Stimulated activated CD8-positive, alpha-beta memory T cell treated with anti-CD3 and anti-CD28 coated beads, Interleukin-4, amount 100 ng/mL, for 48 hours (primary cell): ENCODE measurements at places on chromosomes 5 and 9.
A peak's percentile ranks its signal among the peaks of the same experiment; 100 is the strongest.

- no peak for DNase-seq
Measured at GRCh38 chr5:1374679-1375055, 29.8 kb upstream of the CLPTM1L start.

- DNase-seq, result no peak
Measured at GRCh38 chr5:38854907-38855306, 9.1 kb downstream of the OSMR start.

- DNase-seq, result no peak
Measured at GRCh38 chr5:74916831-74917710, 50.9 kb upstream of the FAM169A start.

GRCh38 chr9:134192951-134193731 is 28.8 kb upstream of the RNU6ATAC start:
- DNase-seq, result no peak

DNA sequence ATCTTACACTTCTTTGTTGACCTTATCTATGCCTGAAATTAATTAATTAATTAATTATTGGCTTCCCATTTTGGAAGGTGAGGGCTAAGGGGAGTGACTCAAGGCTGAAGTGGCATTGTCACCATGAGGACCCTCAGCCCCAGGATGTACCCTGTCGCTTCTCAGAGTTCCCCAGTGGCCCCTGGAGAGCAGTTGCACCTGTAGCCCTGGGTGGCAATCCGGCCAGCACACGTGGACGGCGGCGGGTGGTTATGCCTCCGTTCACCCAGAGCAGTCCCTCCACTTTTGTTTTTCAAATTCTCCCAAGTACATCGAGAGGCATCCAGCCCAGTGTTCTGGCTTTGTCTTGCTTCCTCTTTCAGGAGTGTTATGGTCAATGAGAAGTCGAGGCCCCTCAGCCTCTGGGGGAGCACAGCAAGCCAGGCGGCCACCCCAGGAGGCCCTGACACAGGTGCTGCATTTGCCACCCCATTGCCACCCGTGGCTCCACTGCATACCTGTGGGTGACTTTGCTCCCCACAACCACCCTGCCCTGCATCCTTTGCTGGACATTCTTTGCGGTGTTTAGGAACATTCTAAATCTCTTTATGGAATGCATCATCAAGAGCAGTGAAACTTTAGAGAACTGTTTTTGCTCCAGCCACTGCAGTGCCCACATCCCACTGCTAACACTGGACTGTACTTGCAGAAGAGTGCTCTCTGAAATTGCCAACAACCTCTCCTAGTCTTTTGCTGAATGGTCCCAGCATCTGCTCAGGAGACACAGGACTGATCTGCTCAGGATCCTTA is 11.5 kb upstream of the IRX2 start:
- no peak for DNase-seq

- peak; percentile 62 for DNase-seq
Measured at GRCh38 chr5:145936401-145937131, at the start of gene SH3RF2. SH3RF2 (plus strand) TSS chr5:145936578; CDS start chr5:145937929, 1,351 bp downstream.

GRCh38 chr9:31394015-31394473 is 990.4 kb upstream of the ACO1 start:
- DNase-seq, result no peak

DNA sequence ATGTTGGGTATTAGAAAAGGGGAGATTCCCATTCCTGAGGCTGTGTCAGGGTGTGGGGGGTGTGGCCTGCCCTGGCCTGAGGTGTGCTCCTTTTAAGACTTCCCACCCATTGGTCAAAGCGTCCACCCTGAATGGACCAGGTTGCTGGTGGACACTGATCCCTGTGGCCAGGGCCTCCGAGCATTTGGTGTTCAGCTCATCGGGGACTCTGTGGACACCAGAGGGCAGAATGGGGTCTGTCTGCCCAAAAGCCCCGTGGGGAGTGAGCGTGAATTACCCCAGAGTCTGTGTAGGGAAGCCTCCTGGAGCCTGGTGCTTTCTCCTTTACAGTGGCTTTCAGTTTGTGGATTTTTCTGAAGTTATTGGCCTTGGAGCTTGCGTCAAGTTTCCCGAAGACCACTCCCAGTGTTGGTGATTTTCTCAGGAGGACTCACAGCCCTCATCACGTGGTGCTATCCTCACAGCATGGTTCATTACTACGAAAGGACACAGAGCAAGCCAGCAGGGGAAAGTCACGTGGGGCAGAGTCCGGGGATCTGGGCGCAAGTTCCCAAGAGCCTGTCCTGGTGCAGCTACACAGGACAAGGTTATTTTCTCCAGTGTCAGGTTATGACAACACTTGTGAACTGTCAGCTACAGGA is 55.5 kb downstream of the TENT4A start:
- no peak for DNase-seq

DNA sequence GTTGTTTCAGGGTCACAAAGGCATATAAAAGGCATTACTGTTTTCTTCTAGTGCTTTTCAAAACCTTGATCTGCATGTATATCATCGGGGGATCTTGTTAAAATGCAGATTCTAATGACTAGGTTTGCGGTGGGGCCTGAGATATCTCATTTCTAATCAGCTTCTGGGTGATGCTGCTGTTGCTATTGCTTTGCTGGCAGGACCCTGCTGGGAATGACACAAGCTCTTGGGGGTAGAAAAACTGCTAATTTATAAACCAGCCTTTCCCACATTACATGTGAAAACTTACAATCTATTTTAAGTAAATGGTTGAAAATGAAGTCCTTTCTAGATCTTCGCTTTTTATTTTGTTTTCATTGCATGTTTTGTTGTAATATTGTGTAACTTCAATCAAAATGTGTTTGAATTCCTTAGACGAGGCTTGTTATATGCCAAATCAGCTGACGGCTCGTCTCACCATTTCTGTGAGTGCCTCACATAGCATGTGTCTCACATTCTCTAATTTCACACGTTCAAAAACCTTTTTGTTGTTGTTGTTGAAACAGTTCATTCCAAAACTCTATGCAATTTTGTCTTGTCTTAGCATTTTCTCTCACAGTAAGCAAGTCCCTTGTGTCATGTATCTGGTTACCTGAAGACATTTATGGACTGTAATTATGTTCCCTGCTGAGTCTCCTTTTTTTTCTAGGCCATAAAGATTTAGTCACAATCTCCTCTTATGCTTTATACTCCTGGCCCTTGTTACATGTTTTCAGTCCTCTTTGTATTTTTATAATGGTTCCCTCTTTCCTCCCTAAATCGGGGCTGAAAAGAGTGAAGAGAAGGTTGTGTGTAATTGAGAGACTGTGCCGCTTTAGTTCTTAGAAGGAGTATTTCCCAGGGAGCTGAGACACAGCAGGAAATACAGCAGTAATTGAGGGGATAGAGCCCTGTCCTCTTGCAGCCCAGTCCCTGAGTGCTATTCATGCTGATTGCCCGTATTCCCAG is 521.0 kb upstream of the SEMA6A start:
- no peak for DNase-seq

DNA sequence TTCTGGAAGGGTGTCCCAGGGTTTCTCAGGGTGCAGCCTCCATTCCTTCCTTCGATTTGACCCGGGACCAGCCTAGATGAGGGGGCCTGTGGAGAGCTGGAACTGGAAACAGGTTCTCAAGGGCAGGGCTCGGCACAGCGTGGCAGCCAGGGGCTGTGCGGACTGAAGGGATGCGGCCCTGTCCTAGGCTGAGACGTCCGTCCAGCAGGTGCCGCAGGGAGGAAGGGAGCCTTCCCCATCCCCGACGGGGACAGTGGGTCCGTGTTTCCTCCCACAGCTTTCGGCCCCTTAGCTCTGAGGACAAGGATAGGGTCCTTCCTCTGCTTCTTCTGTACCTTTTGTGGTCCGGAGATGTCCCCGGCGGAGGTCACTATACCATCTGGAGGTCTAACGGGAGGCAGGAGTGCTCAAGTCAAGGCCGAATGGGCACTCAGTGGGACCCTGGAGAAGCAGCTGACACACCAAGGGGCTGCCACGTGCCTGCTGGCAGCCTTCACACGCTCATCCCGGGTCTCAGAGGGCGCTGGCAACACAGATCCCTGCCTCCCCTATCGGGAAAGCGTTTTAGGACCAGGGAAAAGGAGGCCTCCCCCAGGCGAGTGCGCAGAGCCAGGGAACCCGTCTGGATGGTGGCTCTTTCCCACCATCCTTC is 49.9 kb downstream of the USP20 start:
- peak; percentile 69 for DNase-seq

DNA sequence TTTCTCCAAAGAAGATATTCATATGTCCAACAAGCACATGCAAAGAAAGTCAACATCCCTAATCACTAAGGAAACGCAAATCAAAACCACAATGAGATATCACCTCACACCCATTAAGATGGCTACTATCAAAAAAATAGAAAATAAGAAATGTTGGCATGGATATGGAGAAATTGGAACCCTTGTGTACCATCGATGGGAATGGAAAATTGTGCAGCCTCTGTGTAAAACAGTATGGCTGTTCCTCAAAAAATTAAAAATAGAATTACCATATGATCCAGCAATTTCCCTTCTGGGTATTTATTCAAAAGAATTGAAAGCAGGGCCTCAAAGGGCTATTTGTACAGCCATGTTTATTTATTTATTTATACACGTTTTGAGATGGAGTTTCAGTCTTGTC is 43.0 kb upstream of the HRH2 start:
- no peak for DNase-seq

- DNase-seq, result peak; percentile 23
Measured at GRCh38 chr9:16870596-16871335, at the start of gene BNC2. BNC2 (minus strand) TSS chr9:16870670; CDS start chr9:16870648, 22 bp downstream.

GRCh38 chr5:44089424-44090144 is 299.6 kb downstream of the FGF10 start:
- DNase-seq, result no peak

DNA sequence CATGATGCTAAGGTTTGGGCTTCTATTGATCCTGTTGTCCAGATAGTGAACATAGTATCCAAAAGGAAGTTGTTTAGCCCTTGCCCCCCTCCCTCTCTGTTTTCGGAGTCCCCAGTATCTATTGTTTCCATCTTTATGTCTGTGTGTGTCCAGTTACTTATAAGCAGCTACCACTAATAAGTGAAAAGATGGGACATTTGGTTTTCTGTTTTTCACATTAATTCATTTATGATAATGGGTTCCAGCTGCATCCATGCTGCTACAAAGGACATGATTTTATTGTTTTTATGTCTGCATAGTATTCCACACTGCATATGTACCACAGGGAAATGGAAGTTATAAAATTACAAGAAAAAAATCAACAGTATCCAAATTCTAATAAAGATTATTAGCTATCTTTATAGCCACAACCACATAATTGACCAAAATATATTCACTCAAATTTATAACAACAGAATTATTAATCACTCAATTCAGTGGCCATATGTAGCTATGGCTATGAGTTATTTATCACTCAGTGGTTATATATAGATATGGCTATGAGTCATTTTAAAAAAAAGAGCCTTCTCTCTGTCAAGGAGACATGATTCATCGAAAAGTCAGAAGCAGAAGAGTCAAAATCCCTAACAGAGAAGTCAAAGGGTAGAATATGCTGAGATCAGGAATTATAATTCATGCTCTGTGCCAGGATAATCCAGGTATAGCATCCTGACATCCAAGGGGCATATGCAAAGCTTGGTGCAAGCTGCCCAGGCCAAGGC is 367.5 kb downstream of the DEPDC1B start:
- DNase-seq, result no peak

- DNase-seq, result no peak
Measured at GRCh38 chr5:143051244-143052058, 281.3 kb downstream of the ARHGAP26 start.

DNA sequence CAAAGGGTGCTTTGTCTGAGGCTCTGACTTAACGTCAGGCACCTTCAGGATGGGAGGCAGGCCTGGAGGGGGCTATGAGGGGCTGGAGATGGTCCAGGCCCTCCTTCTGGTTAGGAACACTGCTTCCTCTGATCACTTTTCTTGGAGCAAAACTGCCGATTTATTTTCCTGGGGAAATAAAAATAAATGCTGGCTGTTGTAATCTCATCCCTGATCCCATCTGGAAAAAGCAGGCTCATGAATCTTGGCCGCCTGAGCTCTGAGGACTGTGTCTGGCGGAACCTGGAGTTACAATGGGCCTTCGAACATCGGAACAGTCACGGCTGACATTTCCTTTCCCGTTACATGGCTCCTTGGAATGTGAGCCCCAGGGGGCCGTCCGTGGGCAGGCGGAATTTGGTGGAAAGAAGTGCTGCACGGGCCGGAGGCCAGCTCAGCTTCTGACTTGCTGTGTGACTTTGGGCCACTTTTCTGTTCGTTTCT is 157.8 kb downstream of the RGS3 start:
- DNase-seq, result no peak

DNA sequence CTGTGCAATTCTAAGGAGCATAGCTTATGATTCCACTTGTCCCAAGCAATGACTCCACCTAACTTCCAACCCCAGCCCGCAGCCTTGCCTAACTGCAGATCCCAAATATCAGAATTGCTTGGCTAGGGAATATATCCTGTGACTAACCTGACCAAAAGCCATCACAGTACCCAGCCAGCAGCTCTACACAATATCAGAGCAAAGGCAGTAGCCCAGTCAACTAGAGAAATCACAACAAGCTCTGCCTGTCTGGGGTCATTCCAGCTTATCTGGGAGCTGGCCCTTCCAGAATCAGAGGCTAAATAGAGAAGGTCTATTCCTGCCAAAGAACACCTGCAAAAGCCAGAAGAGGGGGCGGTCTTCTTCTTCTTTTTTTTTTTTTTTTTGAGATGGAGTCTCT is 9.3 kb upstream of the KIAA1958 start:
- no peak for DNase-seq

GRCh38 chr5:1013238-1013947 is 4.8 kb downstream of the NKD2 start:
- no peak for DNase-seq

DNA sequence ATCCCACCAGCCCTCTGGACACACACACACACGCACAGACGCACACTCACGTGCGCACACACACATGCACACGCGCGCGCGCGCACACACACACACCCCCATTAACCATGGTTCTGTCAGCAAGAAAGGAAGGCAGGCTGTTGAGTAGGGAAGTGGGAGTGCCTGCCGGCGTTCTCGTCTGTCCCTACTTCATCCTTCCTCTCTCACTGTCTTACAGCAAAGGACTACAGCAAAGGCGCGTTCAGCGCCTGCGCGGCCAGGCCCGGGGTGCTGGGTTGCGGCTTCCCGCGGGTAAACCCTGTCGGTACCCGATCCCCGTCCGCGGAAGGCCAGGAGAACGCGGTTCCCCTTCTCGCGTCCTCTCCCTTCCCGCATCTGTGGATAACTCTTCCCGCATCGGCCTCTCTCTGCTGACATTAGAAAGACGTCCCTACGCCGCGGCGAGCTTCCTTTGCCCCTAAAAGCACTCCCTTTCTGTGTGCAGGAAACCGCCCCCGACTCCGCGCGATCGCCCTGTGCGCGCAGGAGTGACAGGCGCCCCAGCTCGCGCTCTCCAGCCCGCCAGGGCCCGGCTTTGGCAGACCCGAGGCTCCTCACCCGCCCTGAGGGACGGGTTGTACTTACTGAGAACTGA is 219.2 kb downstream of the AGTPBP1 start:
- peak; percentile 56 for DNase-seq

DNA sequence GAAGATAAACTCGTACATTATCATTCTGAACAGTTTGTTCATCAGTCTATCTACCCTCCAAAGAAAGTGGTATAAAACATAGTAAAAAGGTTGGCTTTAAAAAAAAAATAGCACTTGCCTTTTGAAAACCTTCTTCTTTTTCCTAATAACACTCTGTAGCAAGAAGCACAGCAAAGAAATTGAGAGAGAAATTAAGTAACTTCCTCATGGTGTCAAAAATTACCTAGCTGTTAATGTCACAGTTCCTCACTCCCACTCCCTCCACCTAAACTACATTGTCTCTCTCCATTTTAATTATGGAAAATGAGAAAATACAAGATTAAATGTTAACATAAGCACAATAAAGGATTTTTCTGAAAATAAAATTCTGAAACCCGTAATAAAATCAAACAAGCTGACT is 72.2 kb downstream of the CERT1 start:
- DNase-seq, result no peak

GRCh38 chr9:20384642-20385041 is 237.7 kb downstream of the MLLT3 start:
- DNase-seq, result no peak

GRCh38 chr9:29126783-29127182 is 1553.5 kb upstream of the C9orf72 start:
- no peak for DNase-seq
